Dermis blood vessel endothelial cell (primary cell): ENCODE measurements at places on chromosomes 6 and 20. TPM values are rescaled to one million over a fixed set of nuclear protein-coding genes. Genes with fewer than 3 reads are reported as not detected.
A peak's percentile ranks its signal among the peaks of the same experiment; 100 is the strongest.

The MACROD2 gene
- 0.28 and 0.85 TPM in 2 replicates for total RNA-seq

DNA sequence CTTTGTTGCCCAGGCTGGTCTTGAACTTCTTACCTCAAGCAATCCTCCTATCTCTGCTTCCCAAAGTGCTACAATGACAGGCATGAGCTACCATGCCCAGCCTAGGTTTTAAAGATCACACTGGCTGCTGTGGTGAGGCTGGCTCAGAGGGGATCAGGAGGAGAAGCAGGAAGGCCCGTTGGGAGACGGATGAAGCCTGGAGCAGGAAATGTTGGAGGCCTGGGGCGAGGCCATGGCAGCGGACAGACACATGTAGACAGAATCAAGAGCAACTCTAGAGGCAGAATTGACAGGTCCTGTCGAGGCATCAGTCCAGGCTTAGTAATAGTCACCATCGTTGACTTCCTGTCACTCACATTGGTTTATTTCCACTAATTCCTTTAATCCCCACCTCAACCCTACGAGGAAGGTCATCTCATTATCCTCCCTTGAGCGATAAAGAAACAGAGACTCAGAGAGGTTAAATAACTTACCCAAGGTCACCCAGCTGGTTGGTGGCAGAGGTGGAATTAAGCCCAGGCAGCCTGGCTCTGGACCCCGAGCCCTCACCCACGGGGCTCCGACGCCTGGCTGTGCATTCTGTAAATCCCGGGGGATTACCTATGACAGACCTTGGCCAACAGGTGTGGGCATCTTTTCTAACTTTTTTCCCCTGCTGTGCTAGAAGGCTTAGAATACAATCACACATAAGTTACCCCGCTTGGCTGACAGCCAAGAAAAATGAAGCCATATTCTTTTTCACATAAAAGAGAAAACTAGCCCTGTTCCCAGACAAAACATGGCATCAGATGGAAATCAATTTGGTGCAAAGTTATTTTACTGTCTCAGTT lies 113.4 kb downstream of the EYA2 start:
- DNase-seq: no peak

- DNase-seq: peak; percentile 69
Observed at GRCh38 chr6:56570413-56571359, 72.0 kb downstream of the DST start.

- no peak for DNase-seq
Observed at GRCh38 chr6:45305546-45305945, 22.6 kb upstream of the RUNX2 start.

GRCh38 chr6:90386399-90387382 lies 90.0 kb upstream of the BACH2 start:
- no peak for DNase-seq
